ENCODE measurements at places on chromosomes 2 and 18.

GRCh38 chr18:55910296-55910695 lies 322.3 kb upstream of the TCF4 start:
- no peak for DNase-seq

DNA sequence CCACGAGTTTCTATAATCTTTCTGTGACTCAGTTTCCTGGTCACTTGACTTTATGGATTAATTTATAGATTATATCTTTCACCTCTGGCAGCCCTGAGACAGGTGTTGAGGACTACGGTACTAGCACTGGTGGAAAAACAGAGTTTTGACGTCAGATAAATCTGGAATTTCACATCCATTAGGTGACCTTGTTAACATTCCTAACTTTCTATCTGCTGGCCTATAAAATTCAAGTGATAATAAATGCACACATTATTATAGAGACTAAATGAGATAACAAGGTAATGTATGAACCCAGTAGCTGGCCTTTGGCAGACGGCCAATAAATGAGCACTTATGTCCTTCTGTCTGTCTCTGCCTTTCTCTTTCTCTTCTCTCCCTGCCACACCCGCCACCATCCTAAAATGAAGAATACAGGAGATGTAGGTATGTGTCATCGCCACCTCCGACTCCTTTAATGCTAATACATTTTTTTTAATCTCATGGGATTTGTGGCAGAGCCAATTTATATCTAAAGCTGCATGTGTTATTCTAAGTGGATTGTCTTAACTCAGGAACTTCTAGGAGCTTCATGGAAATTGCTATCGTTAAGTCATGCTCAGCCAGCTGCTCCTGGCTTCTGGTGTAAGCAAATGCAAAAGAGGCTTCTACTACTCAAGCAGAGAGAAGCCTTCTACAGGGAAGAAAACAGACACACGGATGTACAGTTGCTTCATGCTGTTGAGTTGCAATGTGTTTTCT lies 2.3 kb downstream of the TM4SF20 start:
- DNase-seq = no peak

DNA sequence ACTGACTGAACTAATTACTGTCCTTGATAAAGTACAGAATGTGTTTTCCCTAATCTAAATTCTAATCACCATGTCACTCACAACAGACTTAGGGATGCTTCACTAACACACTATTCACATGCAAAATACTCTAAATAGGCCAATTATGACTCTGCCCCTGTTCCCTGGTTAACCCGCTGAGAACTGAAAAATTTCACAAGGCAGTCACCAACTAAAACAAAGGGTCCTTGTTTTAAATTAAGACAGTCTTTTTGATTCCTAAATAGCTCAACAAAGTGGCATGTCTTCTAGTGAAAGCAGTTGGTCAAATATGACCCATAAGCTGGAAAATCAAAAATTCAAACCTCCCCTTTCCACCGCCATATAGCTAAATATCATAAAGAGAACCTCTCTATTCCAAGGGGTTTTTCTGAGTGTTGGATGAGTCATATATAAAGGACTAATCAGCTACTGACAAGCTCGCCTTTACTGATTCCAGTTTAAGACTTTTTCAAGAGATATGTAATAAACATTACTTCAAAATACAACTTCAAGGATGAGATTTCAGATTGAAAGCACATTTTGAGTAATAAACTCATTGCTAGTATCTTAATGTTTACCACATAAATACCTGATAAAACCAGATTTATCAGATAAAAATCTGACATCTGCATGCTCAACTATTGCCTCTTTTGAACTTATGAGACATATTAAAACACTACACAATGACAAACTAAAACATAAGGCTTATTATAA lies 235.8 kb downstream of the TCF4 start:
- no peak for DNase-seq

DNA sequence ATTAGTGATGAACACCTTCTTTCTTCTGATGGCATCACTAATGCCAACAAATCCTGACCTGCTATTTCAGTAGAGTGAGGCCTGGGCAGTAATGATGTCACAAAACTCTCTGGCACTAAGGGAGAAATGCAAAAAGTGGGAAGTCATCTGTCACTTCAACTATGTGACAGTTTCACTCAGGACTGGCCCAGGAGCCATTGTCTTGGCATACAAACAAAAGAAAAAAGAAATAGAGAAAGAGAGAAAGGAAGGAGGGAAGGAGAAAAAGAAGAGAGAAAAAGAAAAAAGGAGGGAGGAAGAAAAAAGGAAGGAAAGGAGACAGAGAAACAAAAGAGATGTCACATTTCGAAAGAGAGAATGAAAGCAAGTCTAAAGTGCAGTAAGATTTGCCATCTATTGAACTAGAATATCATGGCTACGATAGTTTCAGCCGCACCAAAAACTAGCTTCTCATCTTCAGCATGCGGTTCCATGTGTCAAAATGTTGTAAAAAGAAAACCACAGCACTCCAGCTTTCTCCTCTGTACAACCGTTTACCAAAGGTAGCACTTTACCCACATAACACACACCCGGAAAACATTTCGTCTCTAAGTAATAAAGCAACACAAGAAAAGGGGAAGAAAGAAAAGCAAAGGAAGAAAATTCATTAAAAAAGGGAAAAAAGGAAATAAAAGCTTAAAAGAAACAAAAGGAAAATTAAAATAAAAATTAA lies 50.1 kb downstream of the CD226 start:
- no peak for DNase-seq

GRCh38 chr2:7816944-7817343 lies 864.9 kb upstream of the ID2 start:
- no peak for DNase-seq

DNA sequence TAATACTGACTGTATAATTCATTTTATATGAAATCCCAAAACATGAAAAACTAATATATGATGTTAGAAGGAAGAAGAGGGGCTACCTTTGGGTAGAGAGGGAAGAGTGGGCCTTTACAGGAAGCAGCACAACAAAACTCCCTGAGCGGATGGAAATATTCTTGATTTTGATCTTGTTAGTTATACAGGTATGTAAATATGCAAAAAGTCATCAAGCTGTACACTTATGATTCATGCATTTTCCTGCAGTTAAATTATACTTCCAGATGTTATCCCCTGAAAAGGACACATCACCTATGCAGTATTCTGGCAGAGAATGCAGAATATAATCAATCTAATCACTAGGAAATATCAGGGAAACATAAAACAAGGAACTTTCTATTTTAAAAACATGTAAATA lies 249.4 kb upstream of the MGAT5 start:
- no peak for DNase-seq

DNA sequence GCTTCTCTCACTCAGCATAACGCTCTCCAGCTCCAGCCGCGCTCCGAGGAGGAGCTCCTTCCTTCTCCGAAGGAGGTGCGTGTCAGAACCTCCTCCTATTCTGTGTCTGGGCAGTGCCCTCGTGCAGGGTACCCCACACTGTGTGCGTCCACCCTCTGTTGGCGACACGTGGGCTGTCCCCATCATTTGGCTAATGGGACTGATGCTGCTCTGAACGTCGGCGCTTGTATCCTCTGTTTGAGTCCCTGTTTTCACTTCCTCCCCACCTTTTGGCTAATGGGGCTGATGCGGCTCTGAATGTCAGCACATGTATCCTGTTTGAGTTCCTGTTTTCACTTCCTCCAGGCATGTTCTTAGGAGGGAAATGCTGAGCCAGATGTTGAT lies 22.2 kb downstream of the KCNG2 start:
- DNase-seq = no peak

DNA sequence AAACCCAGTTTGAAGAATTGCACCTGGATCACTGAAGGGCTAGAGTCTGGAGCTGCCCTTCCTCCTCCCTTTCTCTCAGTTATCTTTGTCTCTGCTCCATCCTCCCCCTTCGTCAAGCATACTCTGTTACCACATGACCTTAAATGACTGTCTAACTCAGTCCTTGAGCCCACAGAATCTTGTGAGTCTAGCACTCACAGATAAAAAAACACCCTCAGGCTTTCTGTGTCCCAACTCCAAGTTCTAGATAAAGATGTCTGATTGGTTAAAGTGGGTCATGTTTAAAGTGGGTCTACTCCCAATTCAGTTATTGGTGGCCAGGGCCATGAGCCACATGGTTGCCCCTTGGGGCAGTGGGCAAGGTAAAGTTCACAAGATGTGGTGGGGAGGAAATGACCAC lies 53.5 kb upstream of the CYP1B1 start:
- DNase-seq = no peak

GRCh38 chr18:24011123-24011917 lies 3.2 kb upstream of the TTC39C start:
- DNase-seq = no peak

DNA sequence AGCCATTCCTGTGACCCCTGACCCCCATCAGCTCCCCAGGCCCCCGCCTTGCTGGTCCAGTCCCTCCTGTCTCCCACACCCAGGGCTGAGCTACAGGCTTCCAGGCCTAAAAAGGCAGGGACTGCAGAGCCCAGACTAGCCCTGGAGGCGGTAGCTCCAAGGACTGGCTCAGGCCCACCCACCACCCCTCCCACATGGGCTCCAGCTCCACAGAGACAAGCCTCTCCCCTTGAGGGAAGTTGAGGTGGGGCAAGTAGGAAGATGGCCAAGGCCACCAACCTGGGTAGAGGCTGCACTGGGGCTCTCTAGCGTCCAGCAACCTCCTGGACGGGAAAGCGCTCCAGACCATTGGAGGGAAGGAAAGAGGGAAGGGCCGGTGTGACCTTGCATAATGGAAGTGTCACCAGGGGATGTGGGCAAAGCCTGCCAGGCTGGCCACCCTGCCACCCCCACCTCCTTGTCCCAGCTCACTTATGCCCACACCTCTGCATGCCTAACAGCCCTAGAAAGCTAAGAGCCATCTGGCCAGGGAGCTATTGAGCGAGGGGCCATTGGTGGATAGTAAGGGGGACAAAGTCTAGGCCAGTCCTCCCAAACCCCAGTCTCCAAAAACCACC lies 63.1 kb downstream of the TNS1 start:
- DNase-seq = no peak

DNA sequence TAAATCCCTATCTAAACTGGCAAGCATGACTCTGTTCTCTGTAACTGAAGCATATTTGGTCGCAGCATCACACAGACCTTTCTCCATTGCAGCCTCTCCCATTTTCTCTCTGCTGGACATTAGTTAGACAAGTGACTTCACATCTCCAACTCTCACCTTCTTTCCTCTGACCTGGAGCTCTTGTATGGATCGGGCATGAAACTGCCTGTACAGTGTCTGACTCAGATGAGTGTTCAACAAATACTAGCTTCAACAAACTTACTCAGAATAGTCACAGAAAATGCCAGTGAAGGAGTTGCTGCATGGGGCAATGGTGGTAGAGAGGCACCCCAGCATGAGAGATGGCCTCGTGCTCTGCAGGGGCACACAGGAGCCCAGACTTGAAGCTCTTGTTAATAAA lies 104.7 kb upstream of the COPS8 start:
- DNase-seq = no peak

- no peak for DNase-seq
These were observed at the start of gene HOXD1 for GRCh38 chr2:176187899-176188773. Gene HOXD1 (plus strand): TSS chr2:176188668. CDS start chr2:176188802, 134 bp downstream.

GRCh38 chr2:224309176-224309575 lies 92.7 kb downstream of the FAM124B start:
- no peak for DNase-seq

DNA sequence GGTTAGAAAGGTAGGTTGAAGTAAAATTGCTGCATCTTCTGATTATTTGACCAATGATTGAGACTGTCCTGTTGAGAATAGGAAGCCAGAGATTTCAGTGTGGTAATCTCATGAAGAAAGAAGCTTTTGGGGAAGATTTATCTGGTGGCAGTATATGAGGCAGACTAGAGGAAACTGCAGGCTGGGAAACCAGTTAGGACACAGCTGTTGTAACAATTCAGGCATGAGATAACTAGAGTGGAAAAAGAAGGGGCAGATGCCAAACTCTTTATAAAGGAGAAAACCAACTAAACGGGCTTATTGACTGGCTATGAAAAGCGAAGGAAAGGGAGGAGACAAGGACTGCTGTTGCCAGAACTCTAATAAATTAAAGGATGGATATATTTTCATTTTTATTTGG lies 155.6 kb downstream of the TTC27 start:
- DNase-seq = no peak

- DNase-seq = no peak
These were observed 23.2 kb downstream of the KCNF1 start for GRCh38 chr2:10934979-10935350.

DNA sequence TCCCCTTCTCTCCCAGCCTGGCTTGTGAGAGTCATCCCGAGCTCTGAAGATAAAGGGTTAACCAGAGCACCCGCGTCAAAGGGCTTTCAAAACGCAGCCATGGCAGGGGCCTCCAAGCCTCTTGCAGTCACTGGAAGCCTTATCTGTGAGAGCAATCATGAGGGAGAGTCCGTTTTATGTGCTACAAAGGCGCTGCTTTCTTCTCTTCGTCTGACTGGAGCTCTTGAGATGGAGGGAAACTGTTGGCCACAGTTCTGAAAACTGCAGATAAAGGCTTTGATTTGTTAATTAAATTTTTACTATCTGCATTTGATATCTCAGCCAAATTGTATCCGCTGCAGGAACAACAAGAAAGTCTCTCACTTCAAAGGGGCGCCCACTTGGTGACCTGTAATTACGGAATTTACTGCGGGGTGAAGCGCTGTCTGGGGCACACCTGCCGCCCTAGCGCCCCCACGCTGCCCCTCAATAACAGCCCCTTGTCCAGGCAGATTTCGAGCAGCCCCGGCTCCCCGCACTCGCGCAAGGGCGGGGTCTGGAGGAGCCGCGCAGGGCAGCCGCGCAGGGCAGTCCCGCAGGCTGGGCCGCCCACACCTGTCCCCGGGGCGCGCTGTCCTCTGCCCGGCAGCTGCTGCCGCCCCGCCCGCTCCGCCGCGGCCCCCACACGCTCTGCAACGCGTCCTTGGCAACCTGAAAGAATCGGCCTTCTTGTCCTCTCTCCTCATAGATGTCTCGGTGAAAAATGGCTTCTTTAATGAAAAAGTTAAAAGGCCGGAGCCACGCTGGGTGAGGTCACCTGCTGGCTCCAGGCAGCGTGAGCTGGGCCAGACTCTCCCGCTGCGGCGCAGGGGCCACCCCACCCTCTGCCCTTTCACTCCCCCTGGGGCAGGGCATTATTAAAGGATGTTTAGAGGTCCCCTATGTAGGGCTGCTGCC lies 217.9 kb downstream of the VAPA start:
- no peak for DNase-seq

- DNase-seq = no peak
These were observed 1.5 kb upstream of the ASNSD1 start for GRCh38 chr2:189659734-189660133.

DNA sequence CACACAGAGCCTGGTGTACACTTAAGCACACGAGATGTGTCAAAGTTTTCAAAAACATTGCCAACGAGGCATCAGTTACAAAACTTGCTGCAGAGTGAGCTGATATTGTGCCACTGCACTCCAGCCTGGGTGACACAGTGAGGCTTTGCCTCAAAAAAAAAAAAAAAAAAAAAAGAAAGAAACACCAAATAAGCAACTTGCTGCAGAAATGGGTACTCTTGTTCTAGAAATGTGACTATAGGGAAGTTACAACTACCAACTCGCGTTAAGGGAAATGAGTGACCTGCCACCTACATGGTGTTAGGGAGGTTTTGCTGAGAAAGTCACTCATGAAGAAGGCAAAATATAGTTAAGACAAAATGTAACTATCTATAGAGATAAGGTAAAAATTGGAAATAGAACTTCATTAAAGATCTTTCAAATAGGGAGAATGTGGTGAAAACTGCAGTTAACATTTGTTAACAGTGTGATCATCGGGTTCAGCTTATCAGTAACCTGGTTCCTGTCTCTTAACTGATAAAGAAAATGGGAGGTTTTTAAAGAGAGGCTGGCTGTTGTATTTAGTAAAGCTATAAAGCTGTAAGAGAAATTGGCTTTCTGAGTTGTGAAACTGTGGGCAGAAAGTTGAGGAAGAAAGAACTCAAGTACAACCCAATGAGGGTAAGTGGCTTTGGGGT lies at the start of gene IL1RL1:
TSS of gene IL1RL1 (plus strand) at position 600 of the 677 bp plus-strand sequence. CDS start 26,702 bp downstream, outside the sequence.
- DNase-seq = no peak

GRCh38 chr2:227545990-227546389 lies 52.7 kb upstream of the SCYGR2 start:
- no peak for DNase-seq

Data from NCI-H2107 (cell line).